ENCODE measurements at places on chromosomes 3 and 15.
A peak's percentile ranks its signal among the peaks of the same experiment; 100 is the strongest.

- no peak for DNase-seq
Observed at GRCh38 chr3:122858373-122858772, 63.5 kb downstream of the SLC49A4 start.

DNA sequence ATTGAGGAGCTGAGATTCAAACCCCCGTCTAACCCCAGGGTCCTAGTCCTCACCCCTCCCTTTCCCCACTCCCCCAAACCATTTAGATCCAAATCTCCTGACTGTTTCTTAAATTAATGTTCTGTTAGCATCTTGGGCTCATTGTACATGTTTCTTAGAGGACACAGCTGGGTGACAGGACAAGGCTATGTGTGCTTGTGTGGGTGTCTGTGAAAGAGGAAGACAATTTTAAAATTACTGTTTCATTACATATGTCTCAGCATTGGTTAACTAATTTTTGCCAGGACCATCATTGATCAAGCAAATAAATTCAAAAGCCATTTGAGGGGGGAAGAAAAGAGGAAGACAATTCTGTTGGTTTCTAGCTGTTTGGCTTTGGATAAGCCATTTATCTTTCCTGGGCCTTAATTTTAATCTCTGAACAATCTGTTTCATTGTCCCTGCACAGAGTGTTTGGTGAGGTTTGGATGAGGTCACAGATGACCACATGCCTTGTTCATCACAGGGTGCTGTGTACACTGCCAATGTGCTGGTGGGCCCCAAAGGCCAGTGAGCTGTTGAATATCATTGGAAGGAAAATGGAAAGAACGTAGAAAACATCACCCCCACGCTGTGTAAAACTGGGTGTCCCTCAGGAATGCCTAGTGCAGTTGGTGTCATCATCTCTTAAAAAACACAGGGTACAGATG lies 51.9 kb downstream of the RPLP1 start:
- DNase-seq: no peak

DNA sequence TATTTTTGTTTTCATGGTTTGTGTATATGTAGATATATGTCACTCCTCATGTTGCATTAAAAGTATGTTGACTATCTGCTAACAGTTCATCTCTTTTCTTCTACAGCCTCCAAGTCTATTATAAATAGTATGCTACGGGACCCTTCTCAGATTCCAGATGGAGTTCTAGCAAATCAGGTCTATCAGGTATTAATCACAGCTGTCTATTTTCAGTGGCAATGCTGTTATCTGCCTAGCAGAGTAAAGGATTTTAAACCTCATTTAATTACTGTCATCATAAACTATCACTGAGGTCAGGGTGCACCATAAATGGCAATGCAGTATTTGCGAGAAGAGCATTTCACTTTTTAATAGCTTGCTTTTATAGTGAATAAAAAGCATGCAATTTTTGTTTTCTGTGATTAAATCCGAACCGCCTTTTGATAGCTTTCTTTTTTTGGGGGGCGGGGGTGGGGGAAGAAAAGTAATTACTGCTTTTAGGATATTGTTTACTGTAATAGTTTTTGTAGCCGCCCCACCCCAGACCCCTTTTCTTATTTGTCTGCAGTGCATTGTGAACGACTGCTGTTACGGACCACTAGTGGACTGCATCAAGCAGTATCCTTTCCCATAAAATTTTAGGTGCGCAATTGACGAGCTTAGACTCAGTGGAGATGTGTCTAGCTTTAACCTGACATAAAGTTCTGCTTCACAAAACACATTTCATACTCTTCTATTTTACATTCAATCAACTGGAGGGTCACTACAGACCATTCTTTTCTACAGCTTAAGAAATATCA lies 112.3 kb downstream of the CDIN1 start:
- no peak for DNase-seq

- DNase-seq: no peak
Observed at GRCh38 chr15:100134089-100134583, 207.6 kb downstream of the ADAMTS17 start.

GRCh38 chr15:56988219-56988618 lies 69.8 kb downstream of the TCF12 start:
- no peak for DNase-seq

GRCh38 chr3:195522254-195523023 lies 20.7 kb downstream of the PPP1R2 start:
- no peak for DNase-seq

- peak; percentile 8 for DNase-seq
Observed at GRCh38 chr3:181855825-181856224, 144.1 kb downstream of the SOX2 start.

GRCh38 chr3:151871639-151872468 lies 1.6 kb upstream of the SUCNR1 start:
- no peak for DNase-seq

DNA sequence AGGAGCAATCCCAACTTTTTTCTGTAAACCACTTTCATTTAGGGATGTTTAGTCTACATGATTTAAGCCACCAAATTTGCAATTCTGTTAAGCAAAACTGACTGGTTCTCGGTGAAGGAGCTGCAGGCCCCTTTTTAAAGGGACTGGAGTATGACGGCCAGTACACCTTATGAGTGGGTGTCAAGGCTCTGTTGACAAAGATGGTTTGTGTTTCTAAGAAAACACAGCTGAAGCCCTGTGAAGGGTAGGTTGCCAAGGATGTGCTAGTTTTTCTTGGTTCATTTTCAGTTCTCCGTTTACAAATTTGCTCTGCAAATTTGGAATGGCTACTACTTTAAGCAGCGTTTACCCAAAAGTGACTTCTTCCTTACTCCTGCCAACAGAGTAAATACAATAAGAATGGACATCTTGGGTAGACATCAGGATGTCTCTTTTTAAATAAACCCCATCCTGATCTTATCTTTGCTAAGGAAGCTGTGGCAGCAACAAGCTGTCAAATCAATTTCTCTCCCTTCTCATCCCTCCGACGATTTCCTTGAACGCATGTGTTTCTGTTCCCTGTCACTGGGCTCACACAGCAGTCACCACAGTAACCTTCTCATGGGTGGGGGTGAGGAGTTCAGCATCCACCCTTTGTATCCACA lies 58.2 kb upstream of the CMTM8 start:
- DNase-seq: no peak

- no peak for DNase-seq
Observed at GRCh38 chr15:73802431-73803041, 49.4 kb upstream of the INSYN1 start.

GRCh38 chr3:66394019-66394752 lies 106.6 kb downstream of the LRIG1 start:
- no peak for DNase-seq

DNA sequence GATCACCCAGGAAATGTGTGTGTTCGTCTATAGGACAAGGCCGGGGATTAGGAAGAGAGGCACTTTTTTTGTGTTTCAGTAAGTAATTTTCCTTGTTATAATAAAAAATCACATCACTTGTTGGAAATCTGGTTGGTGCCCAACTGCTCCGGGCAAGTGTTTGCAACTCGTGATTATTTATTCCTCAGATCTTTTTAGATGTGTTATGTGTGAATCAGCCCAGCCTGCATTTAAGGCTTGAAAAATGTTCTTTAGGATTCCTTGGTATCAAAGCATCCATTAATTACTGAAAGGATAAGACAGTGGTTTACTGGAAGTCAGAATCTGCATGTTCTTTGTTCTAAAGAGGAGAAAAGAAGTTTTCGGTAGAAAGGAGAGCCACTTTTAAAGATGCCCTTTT lies 345.6 kb downstream of the FEZF2 start:
- DNase-seq: peak; percentile 68

GRCh38 chr3:71311661-71312046 lies 271.9 kb downstream of the FOXP1 start:
- DNase-seq: no peak

- no peak for DNase-seq
Observed at GRCh38 chr3:87997298-87997697, 61.5 kb downstream of the CGGBP1 start.

- peak; percentile 11 for DNase-seq
Observed at GRCh38 chr3:88149101-88149508, 654 bp upstream of the C3orf38 start.

GRCh38 chr3:160885791-160886286 lies 129.8 kb downstream of the PPM1L start:
- DNase-seq: peak; percentile 58

DNA sequence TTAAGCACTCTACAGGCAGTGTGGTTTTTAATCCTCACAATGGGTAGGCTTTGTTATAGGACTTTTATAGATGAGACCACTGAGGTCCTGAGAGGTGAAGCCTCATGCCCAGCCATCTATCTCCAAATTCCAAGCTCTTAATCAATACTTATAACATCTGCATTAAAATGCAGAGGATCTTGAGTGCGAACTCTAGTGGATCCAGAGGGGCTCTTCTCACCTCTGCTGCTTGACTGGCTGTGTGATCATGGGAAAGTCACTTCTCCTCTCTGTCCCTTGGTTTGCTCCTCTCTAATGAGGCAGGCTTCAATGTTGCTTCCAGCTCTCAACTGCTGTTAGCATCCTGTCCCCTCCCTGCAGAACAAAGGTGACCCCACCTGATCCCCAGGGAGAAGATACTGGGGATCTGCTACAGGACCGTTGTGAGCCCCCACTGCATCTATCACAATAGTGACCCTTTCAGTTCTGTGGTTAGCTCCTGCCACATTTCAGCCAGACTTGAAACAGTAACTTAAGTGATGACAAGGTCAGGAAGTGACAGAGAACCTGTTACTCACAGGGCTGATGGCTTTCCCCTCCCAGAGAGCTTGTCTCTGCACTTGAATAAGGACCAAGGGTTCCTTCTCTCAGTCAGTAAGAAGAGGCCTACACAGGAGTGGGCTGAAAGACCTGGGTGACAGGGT lies 1.3 kb downstream of the SLC27A2 start:
- no peak for DNase-seq

DNA sequence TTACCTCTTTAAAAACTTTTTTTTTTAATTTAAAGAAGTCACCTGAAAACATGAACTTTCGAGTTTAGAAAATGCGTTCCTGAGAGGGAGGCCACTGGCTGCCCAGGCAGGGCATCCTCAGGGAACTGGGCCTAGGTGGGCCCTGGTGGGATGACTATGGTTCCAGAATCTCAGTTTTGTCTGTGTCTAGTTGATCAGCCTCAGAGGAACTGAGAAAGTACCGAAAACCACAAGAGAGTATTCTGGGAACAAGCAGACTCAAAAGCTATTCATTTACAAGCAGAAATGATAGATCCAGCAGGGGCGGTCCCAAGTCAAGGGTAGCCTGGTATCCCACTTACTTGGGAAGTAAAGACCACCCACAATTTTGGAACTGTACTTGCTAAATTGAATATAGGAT lies 10.5 kb downstream of the WWTR1 start:
- DNase-seq: no peak

GRCh38 chr3:32373844-32374243 lies 17.8 kb upstream of the CMTM7 start:
- no peak for DNase-seq

DNA sequence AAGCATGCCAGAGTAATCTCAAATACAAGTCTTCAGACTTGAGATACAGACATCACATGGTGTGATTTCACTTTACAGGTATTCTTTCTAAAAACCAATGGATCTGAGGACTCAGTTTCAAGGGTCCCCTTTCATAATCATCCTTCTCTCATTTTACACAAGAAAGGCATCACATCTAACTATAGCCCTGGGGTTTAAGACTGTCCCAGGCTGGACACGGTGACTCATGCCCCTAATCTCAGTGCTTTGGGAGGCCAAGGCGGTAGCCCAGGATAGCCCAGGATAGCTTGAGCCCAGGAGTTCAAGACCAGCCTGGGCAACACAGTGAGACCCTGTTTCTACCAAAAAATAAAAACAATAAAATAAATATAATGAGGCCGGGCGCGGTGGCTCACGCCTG lies 36.4 kb downstream of the UBP1 start:
- DNase-seq: peak; percentile 50

DNA sequence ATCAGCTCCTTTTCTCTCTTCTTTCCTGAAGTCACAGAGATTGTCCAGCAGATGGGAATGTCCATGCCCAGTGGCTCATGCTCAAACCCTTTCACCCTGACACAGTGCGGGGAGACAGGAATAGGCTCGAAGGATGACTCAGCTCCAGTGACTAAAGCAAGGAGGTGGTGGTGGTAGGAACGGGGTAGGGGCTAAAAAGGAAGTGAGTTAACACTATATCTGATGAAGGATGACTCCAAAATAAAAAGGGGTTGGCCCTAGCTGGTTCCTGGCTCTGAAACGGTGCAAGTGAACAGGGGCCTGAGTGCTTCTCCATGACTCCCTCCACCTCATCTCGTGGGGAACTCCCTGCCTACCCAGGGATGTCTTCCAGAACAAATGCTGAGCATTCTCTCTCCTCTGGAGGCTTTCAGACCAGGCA lies 167.4 kb upstream of the LPP start:
- DNase-seq: peak; percentile 96

- peak; percentile 66 for DNase-seq
Observed at GRCh38 chr3:171064461-171064860, 37.9 kb upstream of the SLC2A2 start.

- no peak for DNase-seq
Observed at GRCh38 chr3:177229791-177230190, 32.5 kb upstream of the TBL1XR1 start.

- DNase-seq: no peak
Observed at GRCh38 chr3:28615071-28615470, 266.4 kb upstream of the AZI2 start.

DNA sequence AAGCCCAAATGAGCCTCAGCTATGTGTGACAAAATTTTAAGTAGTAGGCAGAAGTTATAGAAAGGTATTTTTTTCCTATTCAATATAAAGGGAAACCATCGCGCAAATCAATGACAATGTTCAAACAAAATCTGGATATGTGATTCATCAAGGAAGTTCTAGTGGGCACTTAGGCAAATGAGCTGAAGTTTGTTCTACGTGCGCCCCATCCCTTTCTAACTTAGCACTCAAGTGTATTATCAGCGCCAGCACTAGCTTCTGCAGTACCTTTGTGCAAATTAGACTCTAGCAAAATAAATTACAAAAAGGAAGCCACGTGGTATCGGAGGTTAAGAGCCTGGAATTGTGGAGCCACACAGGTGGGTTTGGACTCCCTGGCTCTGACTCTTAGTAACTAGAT lies 91.1 kb downstream of the TBL1XR1 start:
- no peak for DNase-seq

DNA sequence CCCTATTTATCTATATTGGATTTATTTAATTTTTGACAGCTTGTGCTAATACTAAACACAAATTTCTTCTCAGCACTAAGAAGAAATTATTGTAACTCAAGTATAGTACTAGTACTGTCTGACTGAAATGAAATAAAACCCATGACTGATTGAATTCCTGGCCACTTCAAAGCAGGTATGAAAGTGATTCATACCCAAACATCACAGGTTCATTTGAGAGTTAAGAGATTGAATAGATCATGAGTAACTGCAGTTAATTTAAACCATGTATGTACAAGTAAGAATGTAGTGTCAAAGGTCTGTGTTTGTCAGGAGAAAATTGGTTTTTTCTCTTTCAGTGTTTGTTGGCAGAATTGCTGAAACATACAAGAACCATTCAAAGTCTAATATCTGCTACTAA lies 332.0 kb upstream of the GRM7 start:
- DNase-seq: no peak

- DNase-seq: no peak
Observed at GRCh38 chr3:27670619-27671018, 51.5 kb downstream of the EOMES start.

GRCh38 chr3:179088306-179088705 lies 16.7 kb upstream of the ZMAT3 start:
- DNase-seq: no peak

GRCh38 chr3:14517601-14518431 lies 22.3 kb downstream of the GRIP2 start:
- no peak for DNase-seq
